ENCODE measurements at places on chromosomes 4 and X. TPM values are rescaled to one million over a fixed set of nuclear protein-coding genes. Genes with fewer than 3 reads are reported as not detected.

ARMCX4 gene
- 23.3 TPM for total RNA-seq

OTC gene
- not detected for total RNA-seq

RPS3A gene
- total RNA-seq: 2,971 TPM

FMR1NB gene
- not detected for total RNA-seq

MAGEE2 gene
- total RNA-seq: 1.5 TPM

PSAPL1 gene
- total RNA-seq: 0.05 TPM

NR3C2 gene
- total RNA-seq: 13.9 TPM

BMX gene
- 1.7 TPM for total RNA-seq

ENOPH1 gene
- total RNA-seq: 40.1 TPM

KIAA1210 gene
- 0.33 TPM for total RNA-seq

GAGE12J gene
- total RNA-seq: not detected

RRH gene
- 9.6 TPM for total RNA-seq

HTN3 gene
- not detected for total RNA-seq

All from camera-type eye (tissue), 1 donor.